ENCODE measurements at places on chromosomes 2 and 18. TPM values are rescaled to one million over a fixed set of nuclear protein-coding genes. Genes with fewer than 3 reads are reported as not detected.

The SRD5A2 gene
- not detected for total RNA-seq

The CTAGE1 gene
- not detected for total RNA-seq

The SIX3 gene
- 0.08 TPM for total RNA-seq

The GREB1L gene
- not detected for total RNA-seq

The EFHD1 gene
- 0.51 TPM for total RNA-seq

The GATA6 gene
- total RNA-seq = not detected

The FAM161A gene
- total RNA-seq = 8.3 TPM

The CERKL gene
- not detected for total RNA-seq

The CENPA gene
- 27.8 TPM for total RNA-seq

The DAW1 gene
- not detected for total RNA-seq

The OSR1 gene
- total RNA-seq = not detected

The MYO1B gene
- total RNA-seq = 12.1 TPM

The NOSTRIN gene
- not detected for total RNA-seq

The LYG1 gene
- 0.86 TPM for total RNA-seq

The SPC25 gene
- 29.0 TPM for total RNA-seq

The RGPD4 gene
- total RNA-seq = 0.67 TPM
